ENCODE measurements at places on chromosomes 6 and 20.

DNA sequence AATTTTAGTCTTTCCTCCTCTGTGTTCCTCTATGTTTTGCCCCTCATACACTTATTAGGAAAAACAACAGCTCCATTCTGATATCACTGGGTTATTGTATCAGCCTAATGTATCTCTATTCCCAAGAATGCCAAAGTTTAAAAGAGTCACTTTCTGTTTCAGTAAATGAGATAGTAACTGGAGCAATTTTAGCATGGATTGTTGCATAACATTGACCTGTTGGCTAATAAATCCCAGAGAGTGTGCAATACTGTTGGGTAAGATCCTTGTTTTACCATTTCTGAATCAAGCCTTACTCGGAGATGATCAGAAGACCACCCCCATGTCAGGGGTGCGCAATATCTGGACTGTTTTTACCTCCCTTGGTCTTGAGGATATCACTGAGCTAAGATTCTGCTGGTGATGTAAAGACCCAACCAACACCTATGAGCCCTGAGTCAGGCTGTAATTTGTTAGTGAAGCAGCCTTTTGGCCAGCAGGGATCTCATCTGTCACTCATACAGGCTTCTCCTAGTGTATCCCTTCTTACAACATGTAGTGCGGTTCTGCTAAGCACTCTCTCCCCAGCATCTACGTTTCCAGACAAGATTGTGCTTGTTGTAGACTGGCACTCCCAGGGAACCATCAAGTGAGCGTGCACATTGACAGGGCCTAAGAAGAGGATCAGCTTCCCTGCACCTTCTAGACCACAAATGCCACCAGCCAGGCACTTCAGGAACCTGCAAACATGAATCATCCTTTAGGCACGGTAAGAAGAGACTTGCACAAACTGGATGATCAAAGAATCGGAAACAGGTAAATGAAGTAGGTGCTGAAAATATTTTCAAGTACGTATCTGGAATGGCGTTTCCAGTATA lies 11.5 kb upstream of the IPCEF1 start:
- DNase-seq = no peak

DNA sequence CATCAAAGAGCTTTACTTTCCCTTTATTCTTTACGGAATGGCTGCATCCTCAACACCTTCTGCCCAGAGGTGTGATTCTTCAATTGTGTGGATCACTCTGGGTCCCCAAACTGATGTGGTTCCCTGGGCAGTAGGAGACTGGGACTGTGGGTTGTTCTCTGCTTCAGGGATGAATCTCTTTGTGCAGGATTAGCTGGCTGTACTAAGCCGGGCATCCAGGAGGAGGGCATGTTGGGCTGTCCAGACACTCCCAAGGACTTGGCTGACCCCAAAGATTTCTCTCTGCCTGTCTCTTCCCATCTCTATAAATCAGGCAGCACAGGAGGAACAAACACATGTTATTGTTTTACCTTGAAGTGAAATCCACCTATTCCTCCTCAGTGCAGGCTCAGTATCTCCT lies 15.3 kb downstream of the FARS2 start:
- no peak for DNase-seq

- DNase-seq = no peak
These were observed 5.7 kb downstream of the SESN1 start for GRCh38 chr6:109088995-109089394.

- DNase-seq = no peak
These were observed 12.9 kb upstream of the GCM1 start for GRCh38 chr6:53161481-53162009.

- DNase-seq = no peak
These were observed 573.6 kb upstream of the EPHA7 start for GRCh38 chr6:93992976-93993375.

- no peak for DNase-seq
These were observed 568.9 kb upstream of the CITED2 start for GRCh38 chr6:139943391-139943790.

- no peak for DNase-seq
These were observed 36.8 kb upstream of the RNF24 start for GRCh38 chr20:4052139-4052480.

DNA sequence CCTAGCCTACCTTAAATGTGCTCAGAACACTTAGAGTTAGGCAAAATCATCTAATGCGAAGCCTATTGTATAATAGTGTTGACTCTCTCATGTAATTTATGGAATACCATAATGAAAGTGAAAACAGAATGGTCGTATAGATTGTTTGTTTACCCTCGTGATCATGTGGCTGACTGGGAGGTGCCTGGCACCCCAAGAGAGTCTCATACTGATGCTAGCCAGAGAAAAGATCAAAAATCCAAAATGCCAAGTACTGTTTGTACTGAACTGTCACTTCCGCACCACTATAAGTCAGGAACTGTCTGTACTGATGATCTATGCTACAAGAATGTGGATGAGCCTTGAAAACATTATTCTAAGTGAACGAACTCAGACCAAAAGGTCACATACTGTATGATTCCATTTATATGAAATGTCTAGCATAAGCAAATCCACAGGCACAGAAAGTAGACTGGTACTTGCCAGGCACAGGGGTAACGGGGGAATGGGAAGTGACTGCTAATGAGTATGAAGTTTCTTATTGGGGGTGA lies 22.4 kb downstream of the ZMYND8 start:
- DNase-seq = no peak

GRCh38 chr6:73548458-73549446 lies 27.9 kb upstream of the EEF1A1 start:
- DNase-seq = no peak

- no peak for DNase-seq
These were observed 85.5 kb downstream of the UNC5CL start for GRCh38 chr6:40953486-40953885.

DNA sequence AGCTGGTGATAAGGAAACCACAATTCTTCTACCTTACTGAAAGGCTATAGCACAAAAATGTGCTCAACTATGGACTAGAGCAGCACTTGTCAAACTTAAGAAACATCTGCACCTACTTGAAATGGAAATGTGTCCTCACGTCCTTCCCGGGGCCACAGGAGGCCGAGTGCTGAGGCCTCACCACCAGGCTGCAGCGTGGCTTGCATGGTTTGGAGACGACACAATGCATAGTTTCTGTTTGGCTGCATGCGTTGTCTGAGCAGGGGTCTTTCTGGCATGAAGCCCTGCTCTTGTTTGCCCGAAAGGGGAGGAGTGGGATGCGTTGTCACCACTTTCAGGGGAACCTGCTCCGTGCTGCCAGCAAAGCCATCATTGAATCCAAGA lies 228.8 kb downstream of the TTLL2 start:
- DNase-seq = no peak

- DNase-seq = no peak
These were observed 821.1 kb upstream of the FLRT3 start for GRCh38 chr20:15158533-15158932.

DNA sequence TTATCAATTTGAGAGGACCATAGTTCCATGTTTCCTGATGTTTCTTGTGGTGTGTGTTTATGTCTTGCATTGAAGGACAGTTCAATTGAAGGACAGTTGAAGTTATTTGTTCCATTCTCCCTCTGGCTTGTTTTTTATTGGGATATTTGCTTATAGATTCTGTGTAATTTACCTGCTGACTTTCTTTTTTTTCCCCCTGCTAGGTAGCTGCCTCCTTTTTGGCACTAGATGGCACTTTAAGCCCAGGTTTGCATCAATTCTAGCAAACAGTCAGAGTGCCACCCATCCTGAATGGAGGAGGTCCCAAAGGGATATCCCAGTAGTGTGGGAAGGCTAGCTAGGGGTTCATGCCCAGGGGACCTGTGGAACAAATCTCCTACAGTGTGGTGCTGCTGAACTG lies 78.1 kb downstream of the CFAP61 start:
- no peak for DNase-seq

DNA sequence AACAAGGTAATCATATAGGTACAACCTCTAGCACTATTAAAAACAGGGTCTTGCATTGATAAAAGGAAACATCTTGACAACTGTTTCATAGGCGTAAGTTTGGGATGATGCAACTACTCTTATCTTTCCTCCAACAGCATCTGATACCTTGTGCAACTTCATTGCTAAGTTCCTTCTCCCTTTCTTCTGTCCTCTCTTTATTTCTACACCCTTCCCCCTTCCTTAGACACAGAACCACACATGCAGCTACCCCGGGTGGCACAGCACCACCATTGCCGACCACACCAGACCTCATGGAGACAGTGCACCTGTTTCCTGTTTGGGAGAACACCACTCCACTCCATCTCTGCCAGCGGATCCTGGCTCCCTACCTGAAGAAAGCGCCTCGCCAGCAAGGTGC lies 14.4 kb downstream of the MYB start:
- no peak for DNase-seq

DNA sequence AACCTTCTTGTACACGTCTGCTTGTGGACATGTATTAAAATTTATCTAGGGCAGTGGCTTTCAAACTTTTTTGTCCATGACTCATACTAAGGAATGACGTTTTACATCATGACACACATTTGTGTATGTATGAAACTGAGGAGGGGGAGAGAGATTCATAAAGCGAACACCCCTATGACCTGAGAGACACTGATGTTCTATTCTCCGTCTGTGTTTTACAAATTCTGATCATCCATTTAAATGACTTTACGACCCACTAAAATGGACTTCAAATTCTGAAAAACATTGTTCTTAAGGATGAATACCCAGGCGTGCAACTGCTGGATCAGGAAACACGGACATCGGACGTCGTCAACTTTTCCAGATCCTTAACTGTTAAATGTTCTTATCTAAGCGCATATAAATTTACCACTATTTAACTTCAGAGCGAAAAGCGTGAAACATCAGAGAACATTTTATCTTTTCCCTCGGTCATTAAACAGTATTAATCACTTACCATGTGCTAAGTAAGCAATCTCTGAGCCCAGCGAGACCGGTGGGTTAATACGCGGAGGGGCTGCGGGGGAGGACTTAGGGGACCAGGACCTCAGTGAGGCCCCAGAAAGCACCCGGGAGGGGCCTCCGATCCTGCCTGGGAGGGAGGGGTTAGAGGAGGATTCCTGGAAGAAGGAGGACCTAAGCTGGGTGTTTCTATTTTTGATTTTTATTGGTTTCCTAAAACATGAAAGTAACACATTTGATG lies 1.2 kb downstream of the PLAGL1 start:
- no peak for DNase-seq

DNA sequence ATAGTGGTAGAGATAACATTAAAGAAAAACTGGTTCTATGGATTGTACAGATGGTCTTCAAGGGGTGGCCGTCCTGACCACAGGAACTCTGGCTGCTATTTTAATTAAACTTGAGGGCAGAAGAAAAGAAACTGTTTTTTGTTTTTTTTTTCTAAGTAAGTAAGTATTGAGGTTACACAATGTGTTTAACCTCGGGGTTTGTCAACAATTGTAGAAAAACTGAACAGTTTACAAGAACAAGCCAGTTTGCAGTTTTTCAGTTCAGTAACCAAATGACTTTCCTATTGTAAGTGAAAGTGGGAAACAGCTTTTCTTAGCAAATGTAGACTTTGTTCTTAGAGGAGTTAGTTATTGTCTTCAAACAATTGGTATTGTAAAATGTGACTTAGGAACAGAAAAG lies 77.0 kb downstream of the PLCB1 start:
- DNase-seq = no peak

DNA sequence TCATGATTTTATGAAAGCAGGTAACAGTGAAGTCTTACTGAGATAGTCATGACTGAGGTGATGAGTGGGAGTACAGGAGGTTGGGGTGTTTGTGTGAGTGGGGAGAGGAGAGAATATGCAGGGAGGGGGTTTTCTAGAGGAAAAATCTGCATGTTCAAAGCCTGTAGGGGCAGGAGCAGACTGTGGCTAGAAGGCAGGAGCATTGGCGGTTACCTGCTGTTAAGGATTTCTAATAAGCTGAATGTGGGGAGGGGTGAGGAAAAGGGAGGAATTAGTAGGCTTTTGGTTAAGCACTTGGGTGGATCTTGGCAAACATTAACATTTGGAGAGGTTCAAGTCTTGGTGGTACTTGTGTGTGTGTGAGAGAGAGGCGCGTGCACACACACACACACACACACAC lies 70.8 kb downstream of the EYA4 start:
- DNase-seq = no peak

DNA sequence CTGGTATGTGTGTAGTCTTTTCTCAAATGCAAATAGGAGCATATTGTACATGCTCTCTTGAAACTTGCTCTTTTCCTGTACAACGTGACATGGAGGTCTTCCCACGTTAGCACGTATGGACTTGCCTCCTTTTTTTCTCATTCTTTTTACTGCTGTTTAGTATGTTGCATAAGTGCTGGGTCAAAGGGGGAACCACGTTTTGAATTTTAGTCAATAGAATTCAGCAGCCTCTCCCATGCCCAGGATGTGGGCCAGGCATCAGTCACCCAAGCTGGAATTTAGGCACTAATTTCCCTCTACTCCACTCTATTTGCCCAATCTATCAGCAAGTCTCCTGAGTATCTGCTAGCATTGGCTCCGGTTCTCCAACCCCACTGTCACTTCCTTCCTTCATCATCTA lies 41.5 kb upstream of the RNF24 start:
- DNase-seq = no peak

DNA sequence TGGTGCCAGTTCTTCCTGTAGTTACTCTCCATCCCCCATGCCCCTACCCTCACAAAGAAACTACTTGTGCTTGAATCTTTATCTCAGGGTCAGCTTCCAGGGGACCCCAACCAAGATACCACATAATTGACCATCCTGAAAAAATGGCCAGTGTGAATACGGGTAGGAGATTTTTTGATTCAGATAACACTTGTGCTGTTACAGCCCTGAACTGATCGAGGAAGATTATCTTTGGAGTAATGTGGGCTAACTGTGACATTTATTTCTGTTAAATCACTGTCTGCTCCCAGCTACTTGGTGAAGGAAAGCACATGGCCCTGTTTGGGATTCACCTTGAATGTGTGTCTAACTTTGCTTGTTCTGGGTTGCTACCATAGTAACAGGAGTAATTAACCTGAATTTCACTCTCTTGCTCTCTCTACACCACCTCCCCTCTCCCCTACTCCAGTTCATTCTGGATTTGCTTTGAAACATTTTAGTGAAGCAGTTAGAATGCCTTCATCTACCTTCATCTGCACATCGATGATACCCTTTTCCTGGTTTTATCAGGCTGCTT lies 219.6 kb upstream of the CHD6 start:
- no peak for DNase-seq

- no peak for DNase-seq
These were observed 97.8 kb downstream of the NOL4L start for GRCh38 chr20:32487381-32487780.

DNA sequence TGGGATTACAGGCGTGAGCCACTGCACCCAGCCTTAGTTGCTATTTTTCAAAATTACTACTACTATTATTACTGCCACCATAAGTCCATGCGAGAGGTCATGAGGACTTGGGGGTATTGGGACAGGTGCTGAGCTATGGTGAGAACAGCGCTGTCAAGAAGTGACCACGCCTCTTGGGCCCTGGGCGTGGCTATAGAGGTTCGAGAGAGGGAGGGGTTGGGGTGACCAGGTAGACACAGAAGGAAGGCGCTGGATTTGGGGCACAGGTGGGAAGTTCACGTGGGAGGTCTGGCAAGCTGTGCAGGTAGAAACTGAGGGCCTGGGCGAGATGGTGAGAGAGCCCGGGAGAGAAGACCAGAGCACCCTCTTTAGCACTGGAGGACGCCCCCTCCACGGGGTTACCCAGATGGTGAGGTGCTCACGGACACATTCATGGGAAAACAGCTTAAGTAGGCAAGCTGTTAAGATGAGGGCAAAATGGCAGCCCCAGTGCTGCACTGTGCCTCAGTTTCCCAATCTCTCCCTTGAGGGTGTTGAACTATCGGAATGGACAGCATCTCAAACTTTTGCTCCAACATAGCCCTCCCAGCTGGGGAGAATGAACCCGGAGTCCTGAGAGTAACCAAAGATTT lies 61.0 kb downstream of the RAB44 start:
- DNase-seq = no peak
